Upper lobe of right lung (tissue), 1 donor: ENCODE measurements at places on chromosomes 7 and 10. TPM values are rescaled to one million over a fixed set of nuclear protein-coding genes. Genes with fewer than 3 reads are reported as not detected.

- no peak overlapping the region for H3K4me3 ChIP-seq
- H3K4me1 ChIP-seq: peaks cover 7% of the 10 kb centered on the region
- DNase-seq: no peak
- H3K36me3 ChIP-seq: no peaks in the 10 kb centered on the region
Observed at GRCh38 chr10:90964781-90965465, 44.0 kb upstream of the ANKRD1 start.

DNA sequence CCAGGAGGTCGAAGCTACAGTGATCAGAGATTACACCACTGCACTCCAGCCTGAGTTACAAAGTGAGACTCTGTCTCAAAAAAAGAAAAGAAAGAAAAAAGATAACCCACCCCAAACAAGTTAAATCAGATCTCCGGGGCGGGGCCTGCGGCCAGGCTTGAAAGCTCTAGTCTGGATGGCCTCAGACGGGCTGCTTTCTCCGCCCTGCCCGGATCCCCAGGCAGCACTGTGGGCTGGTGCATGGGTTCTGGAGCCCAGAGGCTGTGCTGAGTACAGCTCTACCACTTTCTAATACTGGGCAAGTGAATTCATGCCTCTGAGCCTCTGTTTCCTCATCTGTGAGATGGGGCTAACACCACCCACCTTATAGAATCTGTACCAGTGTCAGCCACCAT lies 83.7 kb downstream of the ZMIZ1 start:
- no peak for DNase-seq
- no peaks in the 10 kb centered on the region for H3K27me3 ChIP-seq
- H3K27ac ChIP-seq: peak overlapping the region; percentile 92

The MSMB gene
- not detected for total RNA-seq

DNA sequence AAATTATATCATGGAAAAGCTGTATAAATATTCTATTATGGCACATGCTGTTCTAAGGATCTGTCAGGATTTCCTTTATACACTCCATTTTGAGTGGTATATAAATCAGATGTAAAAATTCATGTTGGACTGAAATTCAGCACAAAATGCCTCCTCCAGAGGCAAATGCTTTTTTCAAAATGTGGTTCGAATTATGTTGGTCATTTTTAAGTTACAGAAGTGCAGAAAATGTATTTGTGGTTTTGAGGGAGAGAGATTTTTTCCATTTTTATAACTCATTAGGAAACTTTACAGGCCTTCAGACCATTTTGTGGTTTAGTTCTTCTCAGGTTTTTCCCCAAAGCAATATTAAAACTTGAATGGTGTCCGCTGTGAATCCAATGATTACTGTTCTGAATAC lies 2.9 kb downstream of the PPP1R3A start:
- no peak overlapping the region for H3K27ac ChIP-seq
- DNase-seq: no peak
- no peak overlapping the region for H3K4me3 ChIP-seq
- H3K4me1 ChIP-seq: no peaks in the 10 kb centered on the region
- H3K36me3 ChIP-seq: no peaks in the 10 kb centered on the region

The PON1 gene
- 0.49 TPM for total RNA-seq

The HOXA9 gene
- total RNA-seq: 1.2 TPM

- DNase-seq: no peak
- no peak overlapping the region for H3K4me3 ChIP-seq
- peaks cover 21% of the 10 kb centered on the region for H3K27me3 ChIP-seq
- peaks cover 4% of the 10 kb centered on the region for H3K36me3 ChIP-seq
Observed at GRCh38 chr7:991729-992656, 9.0 kb downstream of the CYP2W1 start.

DNA sequence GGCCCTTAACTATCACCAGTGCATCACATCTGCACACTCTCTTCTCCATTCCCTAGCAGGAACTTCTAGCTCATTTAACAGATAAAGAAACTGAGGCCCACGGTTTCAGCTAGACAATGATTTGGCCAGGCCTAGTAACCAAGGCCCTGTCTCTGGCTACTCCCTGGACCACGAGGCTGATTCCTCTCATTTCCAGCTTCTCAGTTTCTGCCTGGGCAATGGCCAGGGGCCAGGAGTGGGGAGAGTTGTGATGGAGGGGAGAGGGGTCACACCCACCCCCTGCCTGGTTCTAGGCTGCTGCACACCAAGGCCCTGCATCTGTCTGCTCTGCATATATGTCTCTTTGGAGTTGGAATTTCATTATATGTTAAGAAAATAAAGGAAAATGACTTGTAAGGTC lies 13.5 kb downstream of the AQP1 start:
- peaks cover 56% of the 10 kb centered on the region for H3K36me3 ChIP-seq
- H3K27me3 ChIP-seq: no peaks in the 10 kb centered on the region
- DNase-seq: no peak

DNA sequence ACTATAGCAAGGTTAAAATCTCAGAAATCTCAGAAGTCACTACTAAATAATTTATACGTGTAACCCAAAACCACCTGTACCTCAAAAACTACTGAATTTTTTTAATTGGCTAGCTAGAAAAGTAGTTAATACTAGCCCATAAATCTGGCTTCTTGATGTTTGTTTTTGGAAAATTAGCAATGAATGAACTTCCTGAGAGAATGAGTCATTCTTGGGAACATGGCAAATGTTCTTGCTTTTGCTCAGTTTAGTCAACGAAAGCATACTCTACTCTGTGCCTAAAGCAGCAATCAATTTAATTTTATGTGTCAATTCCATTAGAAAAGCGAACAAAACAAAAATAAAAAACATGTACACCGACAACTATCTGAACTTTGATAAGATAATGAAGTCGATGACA lies 69.2 kb downstream of the SEMA3E start:
- H3K27ac ChIP-seq: no peak overlapping the region
- H3K27me3 ChIP-seq: no peaks in the 10 kb centered on the region
- H3K4me3 ChIP-seq: no peak overlapping the region
- H3K36me3 ChIP-seq: no peaks in the 10 kb centered on the region

- no peak overlapping the region for H3K4me3 ChIP-seq
- H3K27ac ChIP-seq: no peak overlapping the region
- H3K36me3 ChIP-seq: no peaks in the 10 kb centered on the region
- no peak for DNase-seq
Observed at GRCh38 chr7:81925530-81925929, 155.7 kb upstream of the HGF start.

DNA sequence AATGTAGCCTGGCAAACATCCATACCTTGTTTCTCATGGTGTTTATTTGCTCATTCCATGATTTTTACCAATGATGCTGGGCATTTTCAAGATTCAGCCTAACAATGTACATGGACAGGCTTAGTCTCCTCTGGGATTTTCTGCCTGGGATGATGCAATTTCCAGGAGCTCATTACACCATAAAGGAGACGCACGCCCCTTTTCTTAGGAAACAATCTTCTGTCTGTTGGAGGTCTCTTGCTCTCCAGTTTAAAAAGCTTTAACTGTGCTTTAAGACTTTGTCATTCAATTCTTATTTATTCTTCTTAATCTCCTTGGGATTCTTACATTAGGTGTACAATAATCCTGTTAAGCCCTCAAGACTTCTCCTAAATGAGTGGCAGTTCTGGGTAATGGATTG lies 150.3 kb upstream of the NRP1 start:
- H3K4me3 ChIP-seq: no peak overlapping the region
- no peaks in the 10 kb centered on the region for H3K27me3 ChIP-seq
- H3K4me1 ChIP-seq: no peaks in the 10 kb centered on the region

The CRTAC1 gene
- total RNA-seq: 128 TPM

GRCh38 chr10:17663450-17663849 lies 19.5 kb downstream of the STAM start:
- no peak for DNase-seq
- H3K4me3 ChIP-seq: no peak overlapping the region
- peaks cover 23% of the 10 kb centered on the region for H3K36me3 ChIP-seq
- H3K27ac ChIP-seq: no peak overlapping the region
- H3K27me3 ChIP-seq: no peaks in the 10 kb centered on the region
